ENCODE measurements at places on chromosomes 11 and 22.

DNA sequence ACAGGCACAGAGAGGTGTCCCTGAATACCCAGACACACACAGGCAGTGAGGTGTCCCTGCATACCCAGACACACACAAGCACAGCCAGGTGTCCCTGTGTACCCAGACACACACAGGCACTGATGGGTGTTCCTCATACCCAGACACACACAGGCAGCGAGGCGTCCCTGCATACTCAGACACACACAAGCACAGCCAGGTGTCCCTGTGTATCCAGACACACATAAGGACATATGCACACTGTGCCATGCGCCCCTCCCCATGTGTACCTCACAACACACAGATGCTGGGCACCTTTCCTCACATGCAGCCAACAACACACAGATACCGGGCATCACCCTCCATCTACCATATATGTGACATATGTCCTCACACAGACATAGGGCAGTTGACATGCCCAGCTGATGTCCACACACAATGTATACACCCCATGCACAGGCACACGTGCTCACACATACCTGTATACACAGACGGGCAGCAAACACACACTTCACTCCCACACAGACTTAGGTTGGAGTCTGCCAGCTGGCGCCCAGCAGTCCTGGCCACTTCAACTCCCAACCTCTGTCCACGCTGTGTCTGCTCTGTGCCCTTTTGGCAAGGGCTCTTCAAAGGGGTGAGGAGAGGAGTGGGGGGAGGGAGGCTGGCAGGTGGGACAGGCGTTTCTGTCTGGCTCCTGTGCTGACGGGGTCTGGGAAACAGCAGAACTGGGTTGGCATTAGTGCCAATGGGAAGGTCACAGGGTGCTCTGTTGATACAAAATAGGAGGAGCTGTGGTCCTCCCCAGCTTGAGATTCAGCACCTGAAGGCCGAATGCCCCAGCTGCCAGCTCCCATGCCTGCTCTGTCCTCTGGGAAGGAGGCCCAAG is 69.4 kb upstream of the ALX4 start:
- DNase-seq: no peak

GRCh38 chr11:1932105-1932480 is 12.6 kb downstream of the TNNT3 start:
- DNase-seq: no peak

DNA sequence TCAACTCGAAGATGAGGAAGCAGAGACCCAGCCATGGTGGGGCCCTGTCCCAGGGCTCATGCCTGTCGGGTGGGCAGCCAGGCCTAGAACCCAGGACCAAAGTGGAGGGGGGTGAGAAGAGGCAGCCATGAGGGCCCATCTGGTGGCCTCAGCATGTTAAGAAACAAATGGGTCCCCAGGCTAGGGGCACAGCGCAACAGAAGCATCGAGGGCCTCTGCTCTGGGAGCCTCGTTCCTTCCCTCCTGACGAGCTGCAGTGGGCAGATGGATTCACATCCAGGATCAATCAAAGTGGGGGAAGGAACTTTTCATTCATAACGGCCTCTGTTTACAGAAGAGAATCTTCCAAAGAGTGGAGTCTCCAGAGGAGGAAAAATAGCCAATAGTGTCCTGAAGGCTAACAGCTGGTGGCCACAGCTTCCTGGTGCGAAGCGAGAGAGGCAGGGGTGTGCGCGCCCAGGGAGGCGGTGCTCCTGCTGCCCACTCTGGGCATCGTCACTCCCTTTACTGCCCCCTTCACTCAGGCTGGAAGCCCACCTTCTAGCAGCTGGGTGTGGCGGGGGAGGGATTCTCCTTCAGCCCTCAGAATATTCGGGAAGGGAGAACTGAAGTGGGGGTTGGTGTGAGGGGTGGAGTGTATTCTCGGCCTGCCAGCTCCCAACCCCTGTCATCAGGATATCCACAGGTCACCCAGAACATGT is 4.3 kb downstream of the CBX7 start:
- DNase-seq: no peak

DNA sequence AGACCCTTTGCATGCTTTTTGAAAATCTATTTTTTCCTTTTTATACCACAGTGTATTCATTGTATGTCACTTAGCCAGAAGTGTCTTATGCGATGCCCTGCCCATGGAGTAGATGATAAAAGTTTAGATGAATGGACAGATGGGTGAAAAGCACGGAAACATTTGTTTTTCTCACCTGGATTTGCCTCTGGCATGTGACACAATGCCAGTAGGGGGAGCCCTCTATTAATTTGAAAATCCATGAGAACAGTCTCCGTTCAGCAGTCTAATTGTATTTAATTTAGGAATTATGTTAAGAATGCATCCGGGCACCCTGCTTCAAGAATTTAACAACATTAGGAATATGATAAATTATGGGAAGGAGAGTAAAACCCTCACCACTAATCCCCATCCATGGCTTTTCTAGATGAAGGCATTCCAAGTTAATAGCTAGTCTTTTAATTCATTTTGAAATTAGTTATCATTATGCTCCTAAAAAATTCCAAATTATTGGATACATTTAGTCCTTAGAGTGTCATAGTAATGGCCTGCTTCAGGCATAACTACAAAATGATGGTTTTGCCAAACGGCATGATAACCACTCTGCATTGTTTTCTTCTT is 55.3 kb upstream of the ALKBH3 start:
- DNase-seq: peak; percentile 14

DNA sequence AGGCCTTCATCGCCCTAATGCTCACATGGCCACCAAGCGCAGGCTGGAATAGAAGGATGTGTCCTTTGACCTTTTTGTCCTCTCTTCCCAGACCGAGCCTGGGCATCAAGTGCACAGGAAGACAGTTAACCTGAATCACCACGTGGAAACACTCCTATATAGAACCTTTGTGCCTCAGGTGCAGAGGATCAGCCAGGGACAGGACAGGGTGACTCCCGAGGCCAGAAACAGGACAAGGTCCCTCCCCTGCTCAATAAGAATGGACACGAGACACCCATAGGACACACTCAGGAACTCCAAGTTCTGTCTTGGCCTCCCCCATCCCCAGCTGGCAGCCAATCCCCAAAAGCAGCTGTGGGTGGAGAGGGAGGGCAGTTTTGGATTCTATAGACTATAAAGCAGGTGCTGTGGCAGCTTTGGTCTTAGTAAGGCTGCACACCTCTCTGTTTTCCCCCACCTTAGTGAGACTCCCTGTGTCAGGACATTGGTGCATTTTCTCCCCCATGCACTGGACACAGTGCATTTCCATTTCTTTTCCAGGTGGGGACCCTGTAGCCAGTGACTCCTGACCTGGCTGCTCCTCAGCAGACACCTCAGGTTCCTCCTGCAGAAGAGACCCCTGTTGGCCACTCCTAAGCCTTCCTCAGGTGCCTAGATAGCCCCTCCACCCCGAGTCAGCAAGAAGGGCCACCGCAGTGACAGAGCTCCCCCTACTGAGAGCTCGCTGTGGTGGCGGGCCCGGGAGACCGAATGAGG is 43.6 kb upstream of the POU2AF1 start:
- DNase-seq: peak; percentile 67

DNA sequence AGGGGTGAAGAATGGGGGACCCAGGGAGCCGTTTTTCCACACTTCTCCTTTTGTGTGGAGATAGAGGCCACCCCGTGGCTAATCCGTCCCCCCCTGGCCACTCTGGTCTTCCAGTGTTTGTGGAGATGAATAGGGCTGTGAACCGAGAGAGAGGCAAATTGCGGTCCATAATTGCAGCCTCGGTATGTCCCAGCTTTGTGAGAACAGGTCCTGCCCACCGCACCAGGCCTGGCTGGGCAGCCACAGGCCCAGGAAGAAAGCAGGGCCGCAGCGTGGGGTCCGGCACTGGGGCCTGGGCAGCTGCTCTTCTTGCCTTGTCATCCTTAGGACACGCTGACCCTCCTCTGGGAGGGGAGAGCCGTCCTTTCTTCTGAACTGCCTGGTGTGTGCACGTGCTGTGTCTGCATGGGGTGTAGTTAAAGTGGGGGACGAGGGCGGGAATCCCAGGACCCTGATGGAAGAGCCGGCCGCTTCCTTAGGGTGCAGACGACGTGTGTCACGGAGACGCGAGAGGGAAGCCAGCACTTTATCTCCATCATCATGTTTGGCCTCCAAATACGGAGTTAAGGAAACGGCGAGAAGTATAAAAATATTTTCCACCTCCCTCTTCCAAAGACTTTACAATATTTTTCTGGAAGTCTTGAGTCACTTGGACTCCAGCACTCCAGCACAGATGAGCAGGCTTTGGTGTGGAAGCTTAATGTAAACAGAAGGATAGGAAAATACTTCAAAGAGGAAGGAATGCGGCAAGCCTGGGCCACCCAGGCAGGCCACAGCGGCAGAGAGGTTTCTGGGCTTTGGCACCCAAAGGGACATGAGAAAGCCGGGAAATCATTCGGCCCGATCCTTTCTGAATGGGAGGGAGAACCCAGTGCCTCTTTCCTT is 1248.4 kb downstream of the BRD1 start:
- no peak for DNase-seq

- no peak for DNase-seq
Measured at GRCh38 chr11:44203270-44204043, 106.5 kb downstream of the ALX4 start.

GRCh38 chr11:35288817-35289541 is 130.4 kb downstream of the SLC1A2 start:
- no peak for DNase-seq

DNA sequence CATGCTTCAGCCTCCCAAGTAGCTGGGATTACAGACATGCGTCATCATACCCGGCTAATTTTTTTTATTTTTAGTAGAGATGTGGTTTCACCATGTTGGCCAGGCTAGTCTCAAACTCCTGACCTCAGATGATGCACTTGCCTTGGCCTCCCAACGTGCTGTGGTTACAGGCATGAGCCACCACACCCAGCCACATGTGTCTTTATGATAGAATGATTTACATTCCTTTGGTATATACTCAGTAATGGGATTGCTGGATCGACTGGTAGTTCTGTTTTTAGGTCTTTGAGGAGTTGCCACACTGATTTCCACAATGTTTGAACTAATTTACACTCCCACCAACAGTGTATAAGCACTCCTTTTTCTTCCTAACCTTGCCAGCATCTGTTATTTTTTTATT is 276.2 kb downstream of the METTL15 start:
- DNase-seq: no peak

DNA sequence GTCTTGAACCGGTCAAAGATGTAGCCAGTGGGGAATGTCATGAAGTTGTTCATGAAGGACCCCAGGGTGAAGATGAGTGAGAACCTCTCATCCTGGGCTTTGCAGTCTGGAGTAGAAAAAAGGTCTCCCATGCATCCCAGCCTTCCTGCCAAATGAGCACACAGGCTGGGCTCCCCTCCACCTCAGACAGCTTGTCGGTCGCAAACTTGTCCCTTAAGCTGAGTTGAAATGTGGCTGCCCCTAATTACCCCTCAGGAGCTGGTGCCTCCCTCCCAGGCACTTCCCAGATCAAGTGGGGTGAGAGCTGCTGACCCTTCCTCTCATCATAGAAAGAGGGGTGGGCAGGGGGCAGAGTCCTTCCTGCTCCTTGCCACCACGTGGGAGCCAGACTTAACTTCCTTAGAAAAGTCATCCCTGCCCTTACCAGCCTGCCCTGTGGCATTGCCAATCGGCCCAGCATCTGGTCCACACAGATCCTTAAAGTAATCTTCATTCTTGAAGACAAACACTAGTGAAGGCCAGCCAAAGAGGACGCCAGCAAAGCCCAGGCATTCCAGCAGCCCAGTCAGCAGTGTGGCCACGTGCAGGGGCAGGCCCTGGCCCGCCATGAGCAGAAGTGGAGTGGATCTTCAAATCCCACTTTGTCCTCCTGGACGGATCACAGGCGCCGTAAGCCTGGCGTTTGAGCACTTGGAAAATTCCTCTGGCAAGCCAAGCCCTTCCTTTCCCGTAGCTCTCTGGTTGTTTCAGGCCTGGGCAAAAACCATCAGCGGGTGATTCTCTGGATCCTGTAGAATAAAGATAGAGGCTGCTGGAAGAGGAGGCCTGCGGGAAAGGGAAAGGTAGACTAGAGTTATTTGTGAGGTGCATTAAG is 1.1 kb downstream of the SLC43A3 start:
- DNase-seq: no peak

DNA sequence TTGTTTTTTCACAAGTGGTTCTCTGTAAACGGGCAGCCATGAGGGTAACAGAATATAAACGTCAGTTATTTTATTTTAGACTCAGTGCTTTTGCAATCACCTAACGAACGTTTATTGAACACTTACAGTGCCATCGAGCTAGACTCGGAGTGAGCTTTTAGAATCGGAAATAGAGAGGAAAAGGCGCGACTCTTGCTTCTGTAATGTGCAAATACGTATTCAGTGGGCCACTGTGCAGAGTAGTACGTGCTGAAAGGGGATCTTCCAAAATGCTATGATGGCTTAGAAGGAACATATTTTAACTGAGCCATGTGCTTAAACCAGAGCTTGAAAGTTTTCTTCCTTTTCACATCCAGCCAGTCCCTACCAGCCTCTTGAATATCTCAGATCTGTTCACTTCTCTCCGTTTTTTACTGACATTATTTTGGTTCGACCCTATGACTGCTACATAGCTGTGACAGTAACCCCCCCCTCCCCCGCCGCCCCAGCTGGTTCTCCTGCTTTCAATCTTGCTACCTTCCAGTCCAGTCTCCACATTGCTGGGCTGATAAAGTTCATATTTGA is 468 bp downstream of the DDIAS start:
- no peak for DNase-seq

GRCh38 chr11:69250186-69251056 is 43.5 kb upstream of the MYEOV start:
- no peak for DNase-seq

DNA sequence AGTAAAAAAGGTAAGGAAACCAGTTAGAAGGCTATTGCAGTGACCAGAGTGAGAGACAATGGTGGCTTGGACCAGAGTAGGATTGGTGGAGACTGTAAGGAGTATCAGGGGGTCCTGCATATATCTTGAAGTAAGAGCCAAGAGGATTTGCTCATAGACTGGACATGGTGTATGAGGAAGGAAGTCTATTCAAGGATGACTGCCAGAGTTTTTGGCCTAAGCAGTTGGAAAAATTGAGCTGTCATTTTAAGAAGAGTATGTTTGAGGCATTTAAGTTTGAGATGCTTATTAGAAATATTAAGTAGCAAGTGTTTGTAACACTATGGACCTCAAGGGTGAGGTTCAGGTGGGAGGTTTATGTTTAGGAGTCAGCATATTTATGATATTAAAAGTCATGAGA is 596.6 kb downstream of the METTL15 start:
- DNase-seq: no peak

GRCh38 chr22:20585639-20586402 is 78.4 kb downstream of the MED15 start:
- no peak for DNase-seq

- no peak for DNase-seq
Measured at GRCh38 chr11:79925570-79925969, 484.7 kb upstream of the TENM4 start.
